ENCODE measurements at places on chromosomes 7 and 10.

DNA sequence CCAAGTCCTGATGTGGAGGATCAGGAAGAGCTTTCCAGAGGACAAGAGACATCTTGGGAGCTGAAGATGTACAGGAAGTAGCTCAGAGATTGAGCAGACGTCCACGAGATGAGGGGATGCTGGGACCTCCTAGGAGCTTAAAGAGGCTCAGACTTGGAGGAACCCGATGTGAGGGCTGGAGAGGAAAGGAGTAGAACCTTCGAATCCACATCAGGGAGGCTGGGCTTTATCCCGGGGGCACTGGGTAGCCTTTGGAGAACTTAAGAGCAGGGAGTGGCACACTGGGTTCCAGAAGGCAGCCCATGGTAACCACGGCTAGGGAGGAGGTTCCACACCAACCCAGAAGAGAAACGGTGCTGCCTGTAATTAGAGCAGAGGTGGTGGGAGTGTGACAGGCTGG lies 10.8 kb downstream of the PRKCQ start:
- DNase-seq, result no peak

DNA sequence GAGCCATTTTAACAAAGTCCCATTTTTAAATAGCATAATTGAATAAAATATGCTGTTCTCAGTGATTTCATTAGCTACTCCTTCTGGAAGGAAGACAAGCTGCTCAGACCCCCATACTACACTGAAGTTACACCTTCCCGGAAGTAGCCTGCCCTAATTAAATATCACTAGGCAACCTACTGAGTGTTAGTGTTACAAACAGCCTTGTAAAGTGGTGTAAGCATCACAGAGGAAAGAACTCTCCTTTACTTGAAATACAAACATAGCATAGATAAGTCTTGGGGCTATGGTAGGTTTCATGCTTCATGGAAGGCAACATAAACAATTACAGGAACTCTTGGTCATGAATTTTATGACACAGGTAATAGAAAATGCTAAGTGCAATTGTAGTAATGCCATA lies 43.4 kb upstream of the PTN start:
- DNase-seq, result no peak

DNA sequence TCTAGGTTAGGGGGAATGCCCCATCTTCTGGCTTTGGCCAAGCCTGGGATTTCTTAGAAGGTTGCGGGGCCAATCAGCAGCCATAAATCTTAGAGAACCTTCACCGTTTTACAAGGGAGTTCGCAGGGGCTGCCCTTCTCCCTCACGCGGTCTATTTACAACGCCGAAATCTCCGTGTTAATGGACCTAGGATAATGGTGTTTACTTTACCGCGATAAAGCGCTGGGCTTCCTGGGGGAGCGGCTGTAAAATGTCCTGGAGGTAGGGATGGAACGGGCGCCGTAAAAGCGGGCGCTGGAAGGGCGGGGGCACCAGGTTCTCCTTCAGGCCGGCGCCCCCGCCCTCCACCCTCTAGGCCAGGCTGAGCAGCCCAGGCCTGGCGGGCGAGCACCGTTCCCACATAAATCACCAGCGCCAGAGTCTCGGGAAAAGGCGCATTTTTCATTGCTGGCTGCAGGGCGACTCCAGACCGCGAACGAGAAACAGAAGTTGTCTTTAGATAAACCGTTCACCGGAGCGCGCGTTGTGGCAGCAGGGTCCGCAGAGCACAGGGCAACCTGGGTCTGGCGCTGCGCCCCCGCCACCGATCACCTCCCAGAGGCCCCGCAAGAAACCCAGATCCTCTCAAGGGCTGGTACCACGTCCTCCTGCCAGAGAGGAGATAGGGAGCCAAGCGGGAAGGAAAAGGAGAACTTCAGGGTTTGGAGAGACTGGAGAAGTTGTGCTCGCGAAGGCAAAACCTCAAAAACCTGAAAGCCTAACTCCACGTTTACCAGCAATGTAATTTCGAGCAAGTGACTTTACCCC lies 12.5 kb upstream of the NKX2-3 start:
- no peak for DNase-seq

- DNase-seq, result peak; percentile 53
Observed at GRCh38 chr7:30920021-30920583, 8.4 kb downstream of the AQP1 start.

DNA sequence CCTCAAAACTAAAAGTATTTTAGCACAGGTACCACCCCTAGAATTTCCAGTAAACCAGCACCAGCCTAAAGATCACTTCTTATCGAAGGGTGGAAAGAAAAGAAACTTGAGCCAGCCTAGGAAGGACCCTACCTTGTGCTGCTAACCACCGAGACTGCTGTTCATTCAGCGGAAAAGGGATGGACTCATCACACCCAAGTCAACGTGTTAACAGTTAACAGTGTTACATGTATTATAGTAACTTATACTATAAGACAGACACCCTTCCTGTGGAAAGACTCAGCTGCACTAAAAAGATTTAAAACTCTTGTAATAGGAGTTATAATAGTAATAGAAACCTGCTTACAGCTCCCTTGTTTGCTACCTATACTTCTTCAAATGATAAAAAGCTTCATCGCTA lies 39.8 kb downstream of the MINDY4 start:
- no peak for DNase-seq

DNA sequence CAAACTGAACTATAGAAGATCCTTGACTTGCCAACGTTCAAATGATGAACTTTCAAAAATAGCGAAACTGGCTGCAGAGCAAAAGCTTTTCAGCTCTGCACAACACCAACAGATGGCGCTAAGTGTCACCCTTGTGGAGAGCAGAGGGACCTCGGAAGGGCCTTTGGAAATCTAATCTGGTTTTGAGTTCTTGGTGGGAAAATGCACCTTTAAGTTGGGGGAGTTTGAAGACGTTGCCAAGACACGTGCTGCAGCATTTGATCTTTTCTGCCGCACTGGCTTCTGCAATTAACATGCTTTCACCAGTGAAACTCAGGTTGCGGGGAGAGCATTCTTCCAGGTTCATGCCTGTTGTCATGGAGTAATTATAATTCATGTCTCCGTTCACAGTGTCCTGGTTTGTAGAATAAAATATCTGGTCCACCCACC lies 26.3 kb upstream of the WDR11 start:
- no peak for DNase-seq

DNA sequence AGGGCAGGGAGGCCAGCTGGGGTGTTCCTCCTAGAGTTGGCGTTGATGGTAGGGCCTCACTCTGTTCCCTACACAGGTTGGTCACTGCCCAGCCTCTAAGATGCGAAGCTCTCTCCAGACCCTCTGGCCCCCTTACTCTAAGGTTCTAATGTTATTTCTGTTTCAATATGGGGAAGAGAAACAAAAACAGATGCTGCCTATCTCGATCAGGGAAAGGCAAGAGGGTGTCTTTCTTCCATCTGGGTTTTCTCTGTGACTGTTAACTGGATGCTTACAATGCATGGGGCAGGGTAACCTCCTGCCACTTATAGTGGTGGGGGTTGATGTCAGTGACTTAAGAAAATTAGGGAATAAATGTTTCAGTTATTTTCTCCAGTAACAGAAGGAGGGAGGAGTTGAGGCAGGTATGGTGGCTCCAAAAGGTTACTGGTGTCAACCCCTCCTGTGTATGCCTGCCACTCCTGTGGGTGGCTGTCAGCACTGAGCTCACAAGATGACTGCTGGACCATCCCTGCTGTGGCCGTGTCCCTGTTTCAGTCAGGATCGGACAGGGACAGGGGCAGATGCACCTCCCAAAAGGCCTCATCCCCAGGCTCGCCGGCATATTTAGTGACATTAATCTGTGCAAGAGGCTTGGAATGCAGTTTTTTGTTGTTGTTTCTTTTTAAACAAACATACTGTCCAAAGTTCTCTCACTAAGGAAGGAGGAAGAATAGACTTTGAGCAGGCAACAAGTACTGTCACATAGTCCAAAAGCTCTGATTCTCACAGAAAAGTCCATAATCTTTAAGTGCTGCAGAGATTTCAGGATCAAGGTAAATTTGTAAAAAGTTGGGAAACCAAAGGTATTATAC lies 39.6 kb upstream of the SYPL1 start:
- DNase-seq, result no peak

- no peak for DNase-seq
Observed at GRCh38 chr10:80649183-80649582, 111.5 kb downstream of the SH2D4B start.

DNA sequence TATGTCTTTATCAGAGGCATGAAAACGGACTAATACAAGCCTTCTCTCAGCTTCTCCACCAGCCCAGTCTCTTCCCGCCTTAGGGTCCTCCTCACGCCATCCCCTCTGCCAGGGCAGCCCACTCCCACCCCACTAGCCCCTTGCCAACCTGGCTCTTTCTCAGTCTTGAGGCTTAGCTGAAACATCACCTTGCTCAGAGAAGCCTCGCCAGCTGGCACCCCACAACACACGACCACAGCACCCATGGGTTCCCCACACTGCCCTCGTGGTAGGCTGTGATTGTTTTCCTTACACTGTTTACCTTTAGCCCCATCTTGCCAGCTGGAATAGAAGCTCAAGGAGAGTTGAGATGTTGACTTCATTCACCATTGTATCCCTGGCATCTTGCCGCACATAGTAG lies 44.4 kb downstream of the GPAM start:
- no peak for DNase-seq

- DNase-seq, result no peak
Observed at GRCh38 chr7:130951303-130951975, 217.4 kb upstream of the KLF14 start.

DNA sequence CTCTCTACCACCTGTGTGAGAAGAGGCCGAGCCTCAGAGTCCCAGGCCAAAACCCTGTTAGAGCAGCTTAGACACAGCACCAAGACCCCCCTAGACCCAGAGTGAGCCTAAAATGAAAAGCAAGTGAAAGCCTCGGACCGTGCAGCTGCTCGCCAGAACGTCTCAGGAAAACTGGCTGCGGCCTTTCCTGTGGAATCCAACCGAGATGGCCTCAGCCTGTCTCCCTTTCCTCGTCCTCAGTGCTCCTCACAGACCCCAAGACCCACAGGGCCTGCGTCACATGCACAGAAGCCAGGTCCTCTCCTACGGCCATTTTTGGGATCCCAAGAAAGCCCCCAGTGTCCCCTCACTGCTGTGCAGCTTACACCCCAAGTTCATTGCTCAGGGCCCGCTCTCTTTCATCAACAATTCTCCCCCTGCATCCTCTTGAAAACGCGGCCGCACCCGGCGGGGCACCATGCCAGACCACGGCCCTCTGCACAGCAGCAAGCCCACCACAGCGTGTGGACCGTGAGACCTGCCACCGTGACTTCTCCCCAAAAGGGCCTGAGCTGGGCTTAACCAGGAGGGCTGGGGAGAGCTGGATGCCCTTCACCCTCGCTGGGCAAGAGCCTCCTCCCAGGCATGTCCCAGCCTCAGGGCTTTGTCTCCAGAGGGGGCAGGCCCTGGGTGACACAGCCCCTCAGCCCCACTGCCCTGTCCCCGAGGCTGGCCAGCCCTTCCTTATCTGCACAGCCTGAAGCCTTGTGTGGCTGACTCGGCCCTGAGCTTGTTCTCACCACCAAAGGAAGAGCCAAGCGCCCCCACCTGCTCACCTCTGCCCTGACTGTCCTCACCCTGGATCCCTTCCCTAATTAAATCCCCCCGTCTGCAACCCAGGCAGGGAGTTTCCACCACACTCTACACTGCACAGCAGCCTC lies 142.9 kb downstream of the PTPRN2 start:
- no peak for DNase-seq

GRCh38 chr10:78691301-78692030 lies 377.3 kb upstream of the ZMIZ1 start:
- DNase-seq, result no peak

GRCh38 chr10:6978187-6978627 lies 398.1 kb upstream of the PRKCQ start:
- no peak for DNase-seq

DNA sequence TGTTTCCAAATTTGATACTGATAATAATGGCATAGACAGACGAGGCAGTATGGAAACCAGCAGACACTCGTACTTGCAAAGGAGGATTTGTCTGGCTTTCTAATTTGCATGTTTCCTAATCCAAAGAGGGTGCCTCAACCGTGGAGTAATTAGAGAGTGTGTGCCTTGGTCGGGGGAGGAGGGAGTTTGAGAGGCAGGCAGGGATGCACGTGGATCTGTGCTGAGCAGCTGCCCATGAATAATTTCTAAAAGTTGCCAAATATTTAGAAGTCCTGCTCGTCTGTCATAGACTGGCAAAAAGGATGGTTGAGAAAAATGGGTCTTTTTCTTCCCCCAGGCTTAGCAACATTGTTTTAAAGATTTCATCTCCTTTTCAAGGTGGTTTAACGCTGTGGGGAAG lies 69.4 kb downstream of the PTPRE start:
- DNase-seq, result no peak

GRCh38 chr10:109592391-109592790 lies 330.9 kb downstream of the XPNPEP1 start:
- no peak for DNase-seq

DNA sequence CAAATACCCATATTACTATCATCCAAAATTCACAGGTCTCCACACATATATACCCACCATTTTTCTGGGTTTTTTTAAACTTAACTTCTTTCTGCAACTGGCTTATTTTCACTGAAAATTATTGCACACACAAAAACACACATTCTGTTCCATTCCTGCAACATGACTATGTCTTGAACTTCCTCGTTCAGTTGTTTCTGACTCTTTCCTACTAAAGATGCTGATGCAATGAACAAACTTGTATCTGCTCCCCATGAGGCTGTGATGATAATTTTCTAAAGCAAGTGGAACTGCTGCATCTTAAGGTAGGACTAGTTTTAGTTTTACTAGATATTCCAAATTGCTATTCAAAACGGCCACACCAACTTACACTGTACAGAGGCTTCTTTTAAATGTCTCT lies 77.7 kb downstream of the OSBPL3 start:
- DNase-seq, result no peak

GRCh38 chr10:128263891-128264688 lies 137.9 kb upstream of the MKI67 start:
- DNase-seq, result peak; percentile 65

DNA sequence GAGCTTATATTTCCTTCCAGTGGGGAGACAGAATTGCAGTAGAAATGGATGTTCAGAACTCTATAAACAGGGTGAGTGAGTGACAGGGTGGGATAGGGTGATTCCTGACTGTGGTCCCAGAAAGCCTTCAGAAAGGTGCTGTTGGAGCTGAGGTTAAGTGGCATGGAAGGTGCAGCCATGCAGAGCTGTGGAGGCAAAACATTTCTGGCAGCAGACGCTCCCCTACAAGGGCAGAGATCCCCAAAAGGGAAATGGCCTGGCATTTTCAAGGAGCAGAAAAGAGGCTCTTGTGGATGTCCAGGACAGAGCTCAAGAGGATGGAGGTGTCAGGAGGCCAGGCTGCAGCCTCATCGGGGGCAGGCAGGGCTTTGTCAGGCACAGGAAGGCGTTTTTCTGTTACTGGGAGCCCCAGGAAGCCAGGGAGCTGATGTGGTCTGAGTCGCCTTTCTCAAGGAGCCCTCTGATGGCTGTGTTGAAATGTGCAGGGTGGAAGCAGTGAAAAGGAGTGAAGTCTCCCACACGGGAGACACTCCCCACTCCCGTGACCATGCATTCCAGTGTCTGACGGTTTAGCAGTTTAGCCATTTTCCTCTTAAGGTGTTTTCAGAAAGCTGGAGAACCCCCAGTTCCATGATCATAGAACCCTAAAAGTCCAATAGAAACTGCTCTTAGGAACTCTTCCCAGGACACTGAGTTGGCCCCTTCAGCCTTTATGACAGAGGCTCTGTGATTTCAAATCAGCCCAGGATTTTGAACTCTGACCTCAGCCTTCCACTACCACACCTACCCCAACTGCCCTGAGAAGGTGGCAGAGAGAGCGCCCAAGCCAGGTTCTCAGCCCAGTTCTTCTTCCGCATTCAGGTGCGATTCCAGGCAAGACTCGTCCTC lies 96.2 kb downstream of the C10orf105 start:
- DNase-seq, result no peak

- no peak for DNase-seq
Observed at GRCh38 chr10:122655524-122656307, 43.9 kb downstream of the C10orf120 start.
